ENCODE measurements at places on chromosomes 16 and 17.

DNA sequence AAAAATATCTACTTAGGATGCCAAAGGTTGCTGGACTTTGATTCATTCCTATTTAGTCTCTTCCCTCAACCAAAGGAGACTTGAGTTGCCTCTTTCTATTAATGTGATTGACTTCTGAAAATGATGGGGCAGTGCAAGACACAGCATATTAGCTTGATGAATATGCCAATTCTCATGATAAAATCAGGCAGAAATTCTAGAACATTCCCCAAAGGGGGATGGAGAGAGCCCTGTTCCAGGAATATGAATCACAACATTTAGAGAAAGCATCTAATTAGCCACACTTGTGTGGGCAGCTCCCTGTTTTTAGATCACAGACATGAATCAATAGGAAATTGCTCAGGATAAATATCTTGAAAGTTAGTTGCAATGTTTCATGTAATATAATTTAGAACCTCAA, 584.0 kb upstream of the CDH8 start:
- no peak for DNase-seq

DNA sequence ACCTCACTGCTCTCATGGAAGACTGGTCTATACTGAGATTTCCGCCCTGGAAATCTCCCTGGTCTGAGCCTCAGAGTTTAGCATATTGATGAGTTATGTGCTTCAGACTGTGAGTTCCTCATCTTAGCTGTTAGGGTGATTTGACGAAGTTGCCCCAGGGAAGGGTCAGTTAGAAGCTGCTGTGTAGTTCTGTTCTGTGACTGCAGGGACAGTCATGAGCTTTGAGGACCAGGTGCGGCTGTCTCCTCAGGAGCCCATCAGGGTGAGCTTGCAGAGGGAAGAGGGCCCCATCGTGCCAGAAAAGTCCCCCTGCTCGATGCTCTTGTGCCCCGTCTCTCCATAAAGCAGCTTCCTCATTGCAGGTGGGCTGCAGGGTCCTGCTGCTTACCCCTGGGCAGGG, 28.3 kb upstream of the IL17C start:
- no peak for DNase-seq

DNA sequence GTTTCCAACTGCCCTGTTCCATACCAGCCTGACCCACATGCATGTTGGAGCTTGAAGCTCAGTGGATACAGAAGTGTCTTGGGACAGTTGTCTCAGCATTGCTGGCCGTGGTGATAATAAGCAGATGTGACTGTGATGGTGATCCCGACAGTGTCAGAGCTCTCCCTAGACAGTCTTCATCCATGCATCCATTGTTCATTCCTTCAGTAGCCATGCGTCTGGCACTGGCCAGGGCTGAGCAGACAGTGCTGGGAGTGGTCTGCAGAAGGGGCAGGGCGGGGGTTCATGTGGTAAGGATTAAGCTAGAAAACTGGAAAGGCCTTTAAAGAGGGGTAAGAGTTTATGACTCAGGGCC, 68.1 kb downstream of the GNAO1 start:
- no peak for DNase-seq

DNA sequence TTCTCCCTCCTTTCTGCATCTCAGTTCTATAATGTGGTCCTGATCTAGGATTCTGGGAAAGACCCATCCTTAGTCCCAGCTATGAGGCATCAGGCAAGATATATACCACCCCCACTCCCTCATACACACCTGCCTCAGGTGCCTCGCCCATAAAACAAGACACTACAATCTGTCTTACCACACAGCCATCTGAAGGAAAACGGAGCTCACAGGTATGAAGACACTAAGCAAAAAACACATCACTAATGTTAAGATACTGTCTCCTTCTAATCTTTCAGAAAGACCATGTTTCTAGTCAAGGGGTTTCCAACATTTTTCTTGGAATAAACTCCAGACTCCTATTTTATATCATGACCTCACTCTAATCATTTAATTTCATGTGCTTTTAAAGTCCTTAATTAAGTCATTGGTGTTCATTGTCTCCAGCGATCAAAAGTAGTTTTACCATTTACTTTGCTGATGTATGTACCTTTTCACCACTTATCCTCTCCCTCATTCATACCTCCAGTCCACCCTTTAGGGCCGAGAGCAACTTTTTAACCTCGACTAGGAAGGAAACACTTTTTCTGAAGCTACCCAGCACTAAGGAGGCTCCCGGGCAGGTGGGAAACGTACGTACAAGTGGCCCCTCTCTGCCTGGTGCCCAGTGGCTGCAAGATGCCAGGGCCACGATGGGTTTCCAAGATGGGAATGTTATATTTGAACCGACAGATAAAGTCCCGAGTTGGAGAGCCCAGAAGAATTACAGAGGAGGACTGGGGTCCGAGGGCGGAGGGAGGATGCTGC, 979 bp downstream of the MAP3K14 start:
- no peak for DNase-seq

- no peak for DNase-seq
Observed at GRCh38 chr16:53599548-53599947, 96.5 kb upstream of the AKTIP start.

- no peak for DNase-seq
Observed at GRCh38 chr16:12920739-12921138, 19.3 kb downstream of the SHISA9 start.

GRCh38 chr17:51692917-51693316, 432.6 kb downstream of the UTP18 start:
- no peak for DNase-seq

- no peak for DNase-seq
Observed at GRCh38 chr17:17635126-17635525, 43.6 kb upstream of the PEMT start.
